ENCODE measurements at places on chromosomes 13 and 19.

DNA sequence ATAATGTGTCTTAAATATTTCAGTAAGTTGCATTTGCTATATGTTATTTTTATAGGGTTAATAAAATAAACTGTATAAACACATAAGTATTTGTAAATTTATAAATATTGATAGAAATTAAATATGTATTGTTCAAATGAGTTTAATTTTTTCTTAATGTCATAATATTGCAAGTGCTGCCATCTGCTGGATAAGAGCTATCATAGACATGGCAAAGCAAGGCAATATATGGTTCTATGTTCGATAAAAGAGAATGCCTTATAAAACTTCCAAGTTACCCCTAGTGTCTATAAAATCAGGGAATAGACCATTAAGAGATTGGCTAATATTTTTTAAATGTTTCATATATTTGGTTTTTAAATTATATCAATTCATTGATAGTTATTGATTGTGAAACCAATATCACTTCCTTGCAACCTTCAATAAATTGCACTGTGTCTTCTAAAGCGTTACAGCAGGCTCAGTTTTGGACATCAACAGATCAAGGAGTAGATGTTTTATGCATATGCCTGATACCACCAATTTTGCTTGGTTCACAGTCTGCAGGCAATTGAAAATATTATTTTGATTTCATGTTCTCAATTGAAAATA is 29.0 kb upstream of the SLITRK6 start:
- DNase-seq, result peak; percentile 3

DNA sequence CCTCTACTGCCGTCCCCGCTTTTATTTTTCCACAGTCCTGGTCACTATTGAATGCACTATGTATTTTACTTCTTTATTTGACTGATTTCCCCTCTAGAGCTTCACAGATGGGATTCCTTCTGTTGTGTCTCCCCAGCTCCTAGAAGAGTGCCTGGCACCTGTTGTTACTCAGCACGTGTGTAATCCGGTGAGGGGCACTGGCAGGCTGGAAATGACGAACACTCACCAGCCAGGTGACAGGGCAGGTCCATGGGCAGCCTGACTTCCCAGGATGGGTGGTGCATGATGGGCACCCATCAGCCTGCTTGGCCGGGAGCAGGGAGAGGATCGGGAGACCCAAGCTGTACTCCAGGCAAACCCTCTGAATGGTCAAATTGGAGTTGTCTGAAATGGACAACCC is 67.2 kb downstream of the CEBPG start:
- DNase-seq, result no peak

- no peak for DNase-seq
These were observed 9.7 kb upstream of the SLITRK5 start for GRCh38 chr13:87661471-87661870.

GRCh38 chr13:90808838-90809237 is 538.6 kb upstream of the MIR17HG start:
- no peak for DNase-seq

- no peak for DNase-seq
These were observed 805.9 kb downstream of the PCDH17 start for GRCh38 chr13:58437427-58437826.

DNA sequence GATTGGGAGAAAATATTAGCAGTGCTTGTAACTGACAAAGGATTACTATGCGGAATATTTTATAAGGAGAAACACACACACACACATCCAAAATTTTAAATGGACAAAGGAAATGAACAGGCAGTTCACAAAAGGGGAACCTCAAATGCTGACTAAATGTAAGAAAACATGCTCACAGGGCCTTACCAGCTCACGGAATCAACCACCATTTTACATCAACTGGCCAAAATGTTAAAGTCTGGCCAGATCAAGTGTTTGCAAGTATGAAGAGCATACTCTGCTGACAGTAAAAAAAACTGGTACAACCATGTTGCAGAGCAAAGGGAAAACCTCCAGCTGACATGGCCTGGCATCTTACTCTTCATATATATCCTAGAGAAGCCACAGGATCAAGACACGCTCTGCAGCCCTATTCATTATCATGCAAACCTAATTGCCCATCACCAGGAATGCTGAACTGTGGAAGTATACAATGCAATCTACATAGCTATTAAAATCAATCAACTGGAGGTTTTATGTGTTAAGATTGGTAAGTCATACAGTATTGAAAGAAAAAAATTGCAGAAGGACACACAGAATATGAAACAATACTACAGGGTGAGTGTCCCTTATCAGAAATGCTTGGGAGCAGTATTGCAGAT is 124.4 kb downstream of the RNF17 start:
- DNase-seq, result no peak

GRCh38 chr19:14174883-14175282 is 31.1 kb downstream of the ADGRL1 start:
- DNase-seq, result no peak

DNA sequence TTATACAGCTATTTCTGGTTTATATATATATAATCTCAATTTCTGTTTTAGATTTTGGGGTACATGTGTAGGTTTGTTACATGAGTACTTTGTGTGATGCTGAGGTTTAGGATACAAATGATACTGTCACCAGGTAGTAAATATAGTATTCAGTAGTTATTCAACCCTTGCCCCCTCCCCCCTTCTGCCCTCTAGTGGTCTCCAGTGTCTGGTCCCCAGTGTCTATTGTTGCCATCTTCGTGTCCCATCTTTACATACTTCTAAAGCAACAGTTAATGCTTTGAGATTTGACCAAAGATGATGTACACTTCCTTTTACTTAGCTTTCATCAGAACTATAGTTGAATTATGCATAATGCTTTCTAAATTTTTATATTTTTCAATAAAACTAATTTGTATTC is 1623.4 kb upstream of the PRR20A start:
- DNase-seq, result no peak

- no peak for DNase-seq
These were observed 13.4 kb downstream of the HSH2D start for GRCh38 chr19:16156904-16157303.

DNA sequence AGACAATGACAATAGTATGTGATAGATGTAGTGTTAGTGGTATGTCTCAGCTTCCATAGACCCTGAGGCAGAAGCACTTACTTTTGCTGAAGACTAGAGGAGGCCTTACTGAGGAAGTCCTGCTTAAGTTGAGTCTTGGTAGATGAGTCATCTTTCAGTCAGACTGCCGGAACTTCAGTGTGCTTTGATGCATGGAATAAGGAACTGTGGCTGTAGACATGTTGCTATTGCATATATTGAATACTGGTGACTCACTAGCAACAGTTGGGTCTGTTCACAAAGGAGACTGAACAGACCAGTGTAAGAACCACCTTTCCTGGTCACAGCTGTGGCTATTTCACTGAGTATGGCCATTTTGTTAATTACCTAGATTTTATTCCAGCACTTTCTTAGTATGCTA is 1000.6 kb downstream of the OLFM4 start:
- DNase-seq, result no peak

- DNase-seq, result no peak
These were observed 4.7 kb upstream of the GSK3A start for GRCh38 chr19:42246922-42247639.

- DNase-seq, result no peak
These were observed 679 bp upstream of the ABHD8 start for GRCh38 chr19:17303940-17304267.
